ENCODE measurements at places on chromosomes 7 and 10.

- DNase-seq = no peak
Measured at GRCh38 chr7:73423519-73424488, 9.8 kb upstream of the FZD9 start.

GRCh38 chr10:114223066-114223465 is 16.0 kb upstream of the VWA2 start:
- DNase-seq = no peak

DNA sequence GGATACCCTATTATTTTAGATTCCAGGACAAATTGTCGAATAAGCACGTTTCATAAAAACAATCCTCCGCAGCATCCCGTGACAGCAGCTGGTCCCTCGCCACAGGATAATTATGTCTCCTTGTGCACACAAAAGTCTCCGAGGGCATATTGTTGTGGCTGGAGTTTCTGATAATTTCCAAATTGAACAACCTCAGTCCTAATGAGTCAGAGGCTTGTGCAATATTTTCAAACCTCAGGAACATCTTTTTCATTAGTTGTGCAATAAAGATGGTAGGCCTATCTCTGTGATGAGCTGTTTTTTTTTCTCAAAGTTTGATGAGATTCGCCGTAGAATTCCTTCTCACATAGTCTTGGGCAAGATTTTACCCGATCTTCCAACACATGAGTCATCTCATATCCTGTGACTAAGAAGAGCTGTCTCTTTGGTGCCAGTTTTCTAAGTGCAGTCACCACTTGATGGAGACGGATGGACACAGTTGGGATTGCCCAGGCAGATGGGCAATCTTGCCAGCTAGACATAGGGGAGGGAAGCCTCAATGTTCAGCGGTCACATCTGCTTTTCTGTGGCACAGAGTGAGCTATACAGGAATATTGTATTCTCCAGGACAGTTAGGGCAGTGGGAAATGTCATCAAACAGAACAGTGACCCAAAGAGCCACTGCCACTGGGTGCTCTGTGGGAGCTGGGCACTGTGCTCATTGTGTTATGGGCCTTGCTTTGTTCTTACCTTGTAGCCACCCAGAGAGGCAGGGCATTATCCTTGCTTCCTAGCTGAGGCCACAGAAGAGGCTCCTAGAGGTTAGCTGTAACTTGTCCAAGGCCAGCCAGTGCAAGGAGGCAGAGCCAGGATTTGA is 7.8 kb downstream of the HTRA1 start:
- DNase-seq = no peak

DNA sequence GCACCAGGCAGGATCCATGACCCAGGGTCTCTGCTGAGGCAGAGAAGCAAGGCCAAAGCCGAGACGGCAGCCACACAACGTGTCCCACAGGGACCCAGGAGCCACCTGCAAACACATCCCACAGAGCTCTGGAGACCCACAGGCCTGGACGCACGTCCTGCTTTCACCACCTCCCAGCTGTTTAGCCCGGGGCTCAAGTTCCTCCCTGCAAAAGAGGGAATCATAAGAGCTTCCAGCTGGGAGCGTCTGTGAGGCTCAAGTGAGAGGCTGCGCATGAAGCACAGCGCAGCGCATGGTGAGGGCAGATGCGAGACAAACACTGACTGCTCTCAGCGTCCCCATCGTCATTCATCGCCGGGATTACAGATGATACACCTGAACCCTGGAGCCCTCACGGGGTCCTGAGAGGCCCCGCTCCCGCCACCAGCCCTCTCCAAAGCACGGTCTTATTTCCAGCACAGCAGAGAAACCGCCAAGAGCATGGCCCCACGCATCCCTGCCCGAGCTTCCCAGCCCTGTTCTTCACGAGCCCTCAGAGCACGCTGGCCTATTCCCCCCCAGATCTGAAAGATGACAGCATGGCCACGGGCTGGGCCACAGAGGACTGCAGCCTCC is 88.7 kb downstream of the MAD1L1 start:
- DNase-seq = no peak

DNA sequence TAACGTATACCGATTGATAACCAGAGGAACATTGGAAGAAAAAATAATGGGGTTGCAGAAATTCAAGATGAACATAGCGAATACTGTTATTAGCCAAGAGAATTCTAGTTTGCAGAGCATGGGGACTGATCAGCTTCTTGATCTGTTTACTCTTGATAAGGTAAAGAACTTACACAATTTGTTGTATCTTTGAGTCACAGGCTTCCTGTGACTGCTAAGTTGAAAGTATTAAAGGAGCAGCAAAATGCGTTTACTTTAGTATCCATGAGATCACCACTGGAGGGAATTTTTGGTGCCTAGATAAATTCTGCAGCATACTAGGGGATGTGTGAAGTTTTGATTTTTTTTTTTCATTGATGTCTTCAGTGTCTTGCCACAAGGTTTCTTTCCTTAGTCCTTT is 103.6 kb downstream of the BTAF1 start:
- DNase-seq = no peak

- DNase-seq = no peak
Measured at GRCh38 chr7:90629297-90629918, 33.3 kb downstream of the CDK14 start.

DNA sequence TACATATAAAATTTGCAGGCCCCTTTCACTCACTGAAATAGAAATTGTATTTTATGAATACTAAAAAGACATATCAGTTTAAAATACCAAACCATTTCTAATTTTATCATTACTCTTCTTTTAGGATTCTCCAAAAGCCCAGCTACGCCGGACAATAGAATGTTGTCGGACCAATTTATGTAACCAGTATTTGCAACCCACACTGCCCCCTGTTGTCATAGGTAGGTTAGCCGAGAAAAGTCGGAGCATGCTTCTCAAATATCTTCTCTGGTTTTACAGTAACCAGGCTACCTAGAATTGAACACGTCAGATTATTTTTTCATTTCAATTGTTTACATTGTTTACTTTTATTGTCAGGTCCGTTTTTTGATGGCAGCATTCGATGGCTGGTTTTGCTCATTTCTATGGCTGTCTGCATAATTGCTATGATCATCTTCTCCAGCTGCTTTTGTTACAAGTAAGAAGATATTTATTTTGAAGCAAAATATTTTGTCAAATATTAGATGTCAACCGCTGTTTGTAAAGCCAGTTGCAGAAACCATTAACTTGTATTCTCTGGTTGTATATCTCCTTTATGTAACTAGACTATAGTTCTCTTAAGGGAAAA is 57.6 kb downstream of the MMRN2 start:
- DNase-seq = no peak

GRCh38 chr7:91289633-91290254 is 25.5 kb downstream of the FZD1 start:
- DNase-seq = no peak

GRCh38 chr10:4312051-4312835 is 513.8 kb upstream of the AKR1E2 start:
- DNase-seq = no peak

DNA sequence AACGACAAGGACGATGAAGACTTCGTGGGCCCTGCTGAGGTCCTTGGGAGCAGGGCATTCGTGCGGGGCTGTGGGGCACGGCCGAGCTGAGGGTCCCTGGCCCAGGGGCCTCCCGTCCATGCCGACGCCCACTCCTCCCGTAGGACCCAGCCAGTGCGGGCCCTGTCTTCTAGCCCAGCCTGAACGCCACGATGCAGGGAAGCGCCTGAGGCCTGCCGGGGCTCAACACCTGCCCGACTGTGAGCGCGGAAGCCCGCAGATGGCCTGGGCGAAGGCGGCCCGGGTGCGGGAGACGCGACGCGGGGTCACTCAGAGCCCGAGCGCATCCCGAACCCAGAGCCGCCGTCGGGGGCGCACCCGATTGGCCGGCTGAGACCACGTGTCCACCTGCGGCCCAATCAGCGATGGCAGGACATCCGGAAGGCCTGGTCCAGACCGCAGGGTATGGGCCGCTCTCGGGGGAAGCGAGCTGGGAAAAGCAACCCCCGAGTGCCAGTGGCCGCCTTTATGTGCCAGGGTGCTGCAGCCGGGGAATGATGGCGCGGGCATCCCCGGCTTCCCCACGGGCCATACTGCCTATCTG is 151.0 kb downstream of the NRF1 start:
- DNase-seq = no peak

- no peak for DNase-seq
Measured at GRCh38 chr10:92420546-92421275, 129.7 kb downstream of the MARCHF5 start.

DNA sequence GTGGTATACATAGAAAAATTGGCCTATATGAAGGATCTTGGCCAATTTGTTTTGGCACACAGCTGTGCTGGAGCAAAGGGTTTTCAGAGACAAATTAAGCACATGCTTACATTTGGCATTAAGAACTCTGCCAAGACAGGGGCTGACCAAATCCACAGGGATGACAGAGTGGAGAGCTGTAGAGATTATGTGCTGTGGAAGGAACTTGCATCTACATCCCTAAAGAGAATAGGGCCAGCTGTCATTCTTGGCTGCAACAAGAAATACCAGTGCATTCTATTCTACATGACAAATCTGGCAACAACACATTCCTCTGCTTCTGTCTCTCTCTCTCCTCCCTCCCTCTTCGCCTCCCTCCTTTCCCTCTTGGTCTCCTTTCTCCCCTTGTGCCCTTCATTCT is 75.6 kb downstream of the POM121L12 start:
- no peak for DNase-seq

GRCh38 chr10:94277450-94277849 is 85.3 kb downstream of the NOC3L start:
- DNase-seq = no peak

- no peak for DNase-seq
Measured at GRCh38 chr7:29471444-29472138, 92.0 kb upstream of the PRR15 start.

DNA sequence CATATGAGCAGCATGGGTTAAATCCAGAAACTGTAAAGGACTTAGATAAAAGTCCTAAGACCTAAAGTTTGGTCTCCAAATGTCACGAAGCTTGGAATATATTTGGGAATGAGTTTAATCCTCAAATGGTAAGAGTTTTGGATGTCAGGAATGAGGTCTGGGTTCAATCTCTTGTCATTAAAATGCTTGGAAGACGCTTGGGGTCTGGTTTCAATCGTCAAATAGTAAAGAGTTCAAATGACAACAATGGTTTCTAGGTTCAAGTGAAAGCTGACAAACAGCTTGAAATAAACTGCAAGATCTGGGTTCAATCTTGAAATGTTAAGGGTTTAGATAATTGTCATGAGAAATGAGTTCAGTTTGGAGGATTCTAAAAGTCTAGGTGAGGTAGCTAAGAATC is 385.5 kb upstream of the HPS1 start:
- no peak for DNase-seq

GRCh38 chr10:76885816-76886215 is 751.8 kb downstream of the KCNMA1 start:
- no peak for DNase-seq

- peak; percentile 46 for DNase-seq
Measured at GRCh38 chr7:101173752-101174244, 6.3 kb downstream of the NAT16 start.

DNA sequence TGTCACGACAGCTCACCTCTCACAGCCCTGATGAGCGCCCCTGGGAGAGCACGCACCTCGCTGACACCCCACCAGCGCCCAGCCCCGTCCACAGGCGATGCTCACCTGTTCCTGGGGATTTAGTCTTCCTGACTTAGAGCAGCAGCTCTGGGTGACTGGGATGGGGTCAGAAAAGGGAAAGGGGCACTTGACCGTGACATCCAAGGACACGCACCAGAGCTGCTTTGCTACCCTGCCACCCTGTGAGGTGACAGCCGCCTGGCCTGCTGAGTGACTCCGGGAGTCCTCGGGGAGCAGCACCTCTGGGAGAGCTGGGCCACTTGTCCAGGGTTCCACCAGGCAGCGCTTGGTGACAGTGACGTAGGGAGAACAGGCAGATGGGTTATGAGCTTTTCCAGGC is 148.2 kb downstream of the PRKAG2 start:
- DNase-seq = no peak

DNA sequence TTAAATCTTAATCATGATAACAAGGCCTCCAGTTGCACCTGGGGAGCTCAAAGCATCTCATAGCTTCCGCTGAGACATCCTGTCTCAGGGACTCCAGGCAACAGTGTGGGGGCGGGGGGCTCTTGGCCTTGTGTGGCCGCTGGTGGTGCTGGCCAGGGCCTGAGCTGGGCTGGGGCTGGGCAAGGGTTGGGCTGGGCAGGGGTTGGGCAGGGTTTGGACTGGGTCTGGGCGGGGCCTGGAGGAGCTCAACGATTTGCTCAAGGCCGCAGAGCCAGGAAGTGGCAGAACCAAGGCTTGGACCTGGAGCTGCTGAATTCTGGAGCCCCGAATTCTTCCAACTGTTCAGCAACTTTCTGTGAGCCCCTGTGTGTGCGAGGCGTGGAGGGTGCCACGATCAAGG is 37.9 kb upstream of the PSMG3 start:
- no peak for DNase-seq

- no peak for DNase-seq
Measured at GRCh38 chr7:66696774-66697191, 43.8 kb upstream of the RABGEF1 start.

DNA sequence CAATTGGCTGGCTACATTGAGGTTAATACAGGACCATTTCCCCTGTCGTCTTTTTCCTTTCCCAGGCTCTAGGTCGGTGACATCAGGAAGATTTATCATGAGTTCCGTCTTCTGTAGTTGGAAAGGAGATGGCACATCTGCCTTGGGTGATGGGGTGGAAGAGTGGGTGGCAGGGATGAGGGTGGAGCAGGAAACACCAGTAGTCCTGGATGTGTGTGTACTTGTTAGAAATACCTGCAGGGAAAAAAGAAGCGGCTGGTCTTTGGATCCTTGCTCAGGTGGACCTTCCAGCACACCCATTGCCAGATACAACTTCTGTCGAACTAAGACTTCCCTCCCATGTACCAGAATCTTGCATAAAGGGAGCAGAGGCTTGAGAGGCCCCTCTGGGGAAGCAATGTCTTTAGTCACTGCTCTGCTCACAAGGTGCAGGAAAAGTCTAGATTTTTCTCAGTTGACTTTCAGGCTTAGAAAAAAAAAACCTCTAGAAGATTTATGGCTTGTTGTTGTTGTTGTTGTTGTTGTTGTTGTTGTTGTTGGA is 516.8 kb upstream of the GALNT17 start:
- no peak for DNase-seq

DNA sequence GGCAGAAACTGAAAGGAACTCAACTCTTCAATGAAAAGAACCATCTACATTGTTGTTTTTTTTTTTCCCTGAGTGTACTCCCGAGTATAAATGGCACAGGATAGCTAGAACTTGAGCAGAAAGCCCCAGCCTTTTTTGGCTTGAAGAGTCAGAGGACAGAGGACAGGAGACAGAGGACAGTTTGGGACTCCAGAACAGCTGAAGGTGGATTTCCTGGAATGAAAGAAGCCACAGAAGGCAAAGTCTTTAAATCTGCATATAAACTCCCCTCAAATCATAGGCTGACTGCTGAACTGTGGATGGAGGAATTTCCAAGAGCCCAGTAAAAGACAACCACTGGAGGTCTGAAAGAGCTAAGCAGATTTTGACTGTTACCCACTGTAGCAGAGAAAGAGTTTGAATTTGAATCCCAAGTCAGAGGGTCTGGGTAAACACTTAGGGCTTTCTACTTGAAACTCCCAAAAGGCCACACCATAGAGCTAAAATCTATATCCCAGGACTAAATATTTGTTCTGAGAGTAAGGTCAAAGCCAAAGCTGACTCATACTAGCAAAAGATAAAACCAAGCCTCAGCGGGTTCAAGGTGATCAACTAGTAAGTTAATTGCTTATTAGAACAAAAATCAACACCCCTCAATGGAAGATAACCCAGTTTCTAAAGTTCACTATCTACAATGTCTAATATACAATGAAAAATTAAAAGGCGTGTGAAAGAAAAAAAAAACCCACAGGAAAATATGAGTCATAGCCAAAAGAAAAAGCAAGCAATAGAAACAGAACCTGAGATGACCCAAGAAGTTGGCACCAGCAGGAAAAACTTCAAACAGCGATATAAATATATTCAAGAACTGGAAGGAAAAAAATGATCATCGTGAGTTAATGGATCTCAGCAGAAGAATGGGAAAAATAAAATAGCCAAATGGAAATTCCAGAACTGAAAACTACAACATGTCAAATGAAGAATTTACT is 1.8 kb upstream of the OPN1SW start:
- no peak for DNase-seq

Measured in stimulated activated CD4-positive, alpha-beta T cell treated with anti-CD3 and anti-CD28 coated beads, Interleukin-15, amount 100 ng/mL, for 1 hour (primary cell).